ENCODE measurements at places on chromosomes 2 and 18.

- DNase-seq: no peak
These were observed 226.1 kb upstream of the APCDD1 start for GRCh38 chr18:10228326-10228725.

DNA sequence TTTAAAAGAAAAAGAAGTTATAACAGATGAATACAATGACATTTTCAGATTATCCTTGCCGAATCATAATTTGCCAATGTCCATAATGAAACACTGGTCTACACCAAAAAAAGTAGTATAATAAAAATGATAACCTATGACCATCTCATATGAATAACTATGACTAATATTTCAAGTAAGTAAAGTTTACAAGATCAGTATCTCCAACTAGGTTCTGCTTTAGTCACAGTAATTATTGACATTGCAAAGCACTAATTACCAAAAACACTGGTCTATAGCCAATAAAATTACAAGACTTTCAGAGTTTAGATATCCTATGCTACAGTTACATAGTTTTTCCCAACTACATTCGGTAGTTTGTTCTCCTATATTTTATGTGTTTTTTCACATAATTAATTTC lies 136.7 kb downstream of the MEMO1 start:
- DNase-seq: no peak

DNA sequence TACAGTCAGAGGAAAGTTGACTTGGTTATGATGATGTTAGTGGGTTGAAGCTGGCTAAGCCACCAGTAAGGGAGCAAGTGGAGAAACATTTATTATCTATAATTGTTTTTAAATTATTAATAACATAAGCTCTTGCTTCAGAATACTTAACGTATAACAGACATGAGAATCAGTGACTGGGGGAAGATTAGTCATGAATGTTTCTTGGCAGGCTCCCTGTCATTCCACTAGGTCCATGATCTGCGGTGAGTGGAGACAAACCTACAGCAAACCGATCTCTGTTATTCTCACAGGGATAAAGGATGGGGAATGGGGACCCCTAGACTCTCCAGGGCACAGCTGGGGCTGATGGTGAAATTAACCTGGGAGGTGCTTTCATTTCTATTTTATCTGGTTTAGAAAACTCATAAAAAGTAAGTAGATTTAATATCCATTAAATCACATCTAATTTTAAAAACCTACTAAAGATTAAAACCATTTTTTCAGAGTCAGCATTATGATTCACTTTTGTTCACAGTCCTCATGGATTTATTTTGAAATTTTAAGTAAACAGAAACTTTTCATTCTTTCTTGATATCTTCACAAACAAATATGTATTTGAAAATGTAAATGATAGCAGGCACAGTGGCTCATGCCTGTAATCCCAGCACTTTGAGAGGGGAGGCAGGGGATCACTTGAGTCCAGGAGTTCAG lies 420.3 kb downstream of the PTPRM start:
- peak; percentile 69 for DNase-seq

DNA sequence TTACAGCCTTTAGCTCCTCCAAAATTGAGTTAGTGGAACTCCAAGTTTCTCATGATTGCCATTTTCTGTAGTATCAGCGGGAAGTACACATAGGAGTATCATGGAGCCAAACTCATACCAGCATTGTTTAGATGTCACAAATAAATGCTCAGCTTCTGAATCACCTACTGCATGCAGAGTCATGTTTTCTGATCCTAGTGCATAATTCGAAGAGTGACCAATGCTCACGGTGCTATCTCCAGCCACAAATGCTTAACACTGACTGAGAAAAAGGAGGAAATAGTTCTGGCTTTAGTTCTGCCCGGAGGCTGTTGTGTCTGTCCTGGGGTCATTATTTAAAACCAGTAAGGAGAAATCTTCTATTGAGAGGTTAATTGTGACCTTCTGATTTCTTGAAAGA lies 45.4 kb upstream of the LRATD1 start:
- peak; percentile 59 for DNase-seq

DNA sequence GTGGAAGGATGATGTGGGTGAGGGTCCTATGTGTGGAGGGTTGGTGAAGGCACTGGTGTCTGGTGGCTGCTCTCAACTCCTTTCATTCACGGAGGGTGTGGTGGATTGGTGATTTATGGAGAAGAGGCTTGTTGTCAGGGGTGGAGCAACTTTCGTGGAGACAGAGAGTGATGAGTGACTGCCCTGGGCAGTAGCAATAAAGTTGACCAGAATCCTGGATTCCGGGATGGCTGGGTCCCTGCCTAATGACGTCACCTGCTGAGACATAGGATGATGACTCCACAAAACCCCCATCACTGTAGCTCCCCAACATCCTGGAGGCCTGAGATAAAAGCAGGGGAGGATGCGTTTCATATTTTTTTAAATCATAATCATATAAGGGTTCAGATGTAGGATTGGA lies 193.0 kb downstream of the ACKR3 start:
- DNase-seq: no peak

- DNase-seq: peak; percentile 17
These were observed 1347.2 kb upstream of the DDX18 start for GRCh38 chr2:116467243-116467642.

- peak; percentile 47 for DNase-seq
These were observed 1.6 kb downstream of the ABCA12 start for GRCh38 chr2:215136669-215137328.

GRCh38 chr2:16430846-16431245 lies 234.8 kb downstream of the CYRIA start:
- no peak for DNase-seq

- no peak for DNase-seq
These were observed 7.2 kb downstream of the RNF103 start for GRCh38 chr2:86616502-86616901.

DNA sequence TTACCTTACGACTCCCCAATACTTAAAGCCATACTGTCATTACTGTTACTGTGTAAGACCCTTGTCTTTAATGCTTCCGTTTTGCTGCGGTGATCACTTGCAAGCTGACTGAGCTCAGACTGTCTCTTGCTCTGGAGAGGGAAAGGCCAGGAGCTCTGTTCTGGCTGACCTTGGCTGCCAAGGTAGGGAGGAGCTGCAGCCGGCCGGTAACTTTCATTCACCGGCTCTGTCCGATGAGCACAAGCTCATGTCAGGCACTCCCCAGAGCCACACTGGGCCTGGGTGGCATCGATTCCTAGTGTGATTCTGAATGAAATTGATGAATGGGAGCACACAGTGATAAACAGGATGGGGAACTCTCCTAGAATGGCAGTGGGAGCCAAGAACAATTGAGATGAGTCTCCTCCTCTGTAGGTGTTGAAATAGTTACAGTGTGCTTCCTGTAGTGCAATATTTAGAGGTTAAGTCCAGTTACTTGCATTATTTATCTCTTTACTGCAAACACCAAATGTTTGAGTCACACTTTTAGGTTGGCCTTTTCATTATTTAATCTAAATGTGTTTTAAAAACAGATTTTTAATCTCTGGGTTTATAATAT lies 100.9 kb downstream of the ATP9B start:
- DNase-seq: no peak

GRCh38 chr2:129734343-129735034 lies 245.0 kb upstream of the RAB6C start:
- DNase-seq: no peak

DNA sequence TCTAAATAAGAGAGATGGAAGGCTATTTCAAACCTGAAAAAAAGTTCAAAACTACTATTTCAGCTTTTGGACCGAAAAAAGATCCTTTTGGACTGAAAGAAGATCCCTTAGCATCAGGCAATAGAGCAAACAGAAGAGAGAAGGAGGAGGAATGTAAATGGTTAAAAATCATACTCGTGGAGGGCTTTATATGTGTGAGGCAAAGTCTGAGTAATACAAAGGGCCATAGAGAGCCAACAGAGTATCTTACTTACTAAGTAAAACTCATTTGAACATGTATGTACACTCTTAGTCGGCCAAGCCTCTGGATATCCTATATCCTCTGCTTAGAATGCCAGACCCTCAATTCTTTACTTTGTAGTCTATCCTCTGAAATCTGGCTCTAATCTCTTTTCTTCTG lies 55.7 kb downstream of the ITSN2 start:
- DNase-seq: no peak

DNA sequence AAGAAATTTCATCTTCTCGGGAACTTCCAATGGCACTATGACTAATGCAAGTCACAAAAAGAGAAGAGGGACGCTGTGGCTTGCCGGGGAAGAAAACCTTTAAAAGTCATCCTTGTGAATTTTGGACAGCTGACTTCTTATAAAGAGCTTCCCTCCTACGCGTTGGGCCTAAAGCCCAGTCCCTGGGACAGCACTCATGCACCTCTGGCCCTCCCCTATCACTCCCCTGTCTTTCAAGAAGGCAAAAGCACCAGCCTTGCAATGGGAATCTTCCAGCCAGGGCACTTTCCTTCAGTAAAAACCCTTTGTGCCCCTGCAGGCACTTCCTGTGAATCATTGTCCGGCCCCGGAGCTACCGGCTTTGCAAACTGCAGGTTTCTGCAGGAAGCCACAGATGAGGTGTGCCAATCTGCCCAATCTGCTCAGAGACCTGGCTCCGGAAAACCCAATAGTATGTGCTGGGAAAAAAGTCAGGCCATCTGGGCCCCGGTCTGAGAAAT lies 7.1 kb downstream of the MREG start:
- peak; percentile 29 for DNase-seq

DNA sequence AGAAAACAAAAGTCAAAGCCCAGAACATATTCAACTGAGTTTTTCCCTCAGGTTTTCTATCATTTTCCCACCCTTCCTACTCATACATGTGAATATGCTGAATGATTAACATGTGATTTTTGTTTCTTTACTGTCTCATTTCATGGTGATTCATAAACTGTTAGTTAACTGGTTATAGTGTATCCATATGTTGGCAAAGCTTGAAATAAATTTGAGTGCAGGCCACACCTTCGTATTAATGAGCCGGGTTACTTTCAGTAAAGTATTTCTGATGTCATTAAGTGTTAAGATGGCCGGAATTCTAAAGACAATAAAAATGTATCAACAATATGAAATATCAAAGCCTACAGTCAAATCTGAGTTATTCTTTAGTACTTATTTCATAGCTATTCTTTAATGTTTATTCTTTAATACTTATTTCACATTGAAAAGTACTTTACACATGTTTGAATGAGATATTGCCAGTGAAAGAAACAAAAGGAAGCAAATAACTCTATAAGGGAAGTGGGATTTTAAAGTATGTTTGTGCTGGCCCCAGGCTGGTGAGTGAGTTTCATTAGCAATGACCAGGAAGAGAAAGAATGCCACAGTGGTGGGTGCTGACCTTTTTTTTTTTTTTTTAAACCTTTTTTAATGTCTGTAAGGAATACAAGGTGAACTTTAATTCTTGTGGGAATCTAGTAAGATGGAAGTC lies 178.6 kb downstream of the NEDD4L start:
- peak; percentile 58 for DNase-seq

- DNase-seq: peak; percentile 90
These were observed 207.2 kb downstream of the SLC8A1 start for GRCh38 chr2:40244675-40245074.

GRCh38 chr2:220785178-220785577 lies 786.9 kb downstream of the EPHA4 start:
- no peak for DNase-seq

DNA sequence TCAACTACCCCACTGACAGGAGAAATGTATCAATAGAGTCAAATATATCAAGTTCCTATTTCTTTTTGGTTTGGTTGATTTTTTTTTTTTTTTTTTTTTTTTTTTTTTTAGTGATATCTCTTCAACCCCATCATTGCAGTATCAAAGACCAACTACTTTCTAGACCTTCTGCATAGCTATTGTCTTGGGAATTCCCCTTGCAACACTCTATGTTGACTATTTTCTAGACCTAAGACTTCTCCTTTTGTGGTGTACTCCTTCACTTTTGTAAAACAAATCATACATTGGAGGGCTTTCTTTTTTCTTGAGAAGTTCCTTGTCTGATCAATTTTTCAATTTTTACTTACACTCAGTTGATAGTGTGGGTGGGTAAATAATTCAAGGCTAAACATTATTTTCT lies 46.5 kb upstream of the NR4A2 start:
- no peak for DNase-seq

DNA sequence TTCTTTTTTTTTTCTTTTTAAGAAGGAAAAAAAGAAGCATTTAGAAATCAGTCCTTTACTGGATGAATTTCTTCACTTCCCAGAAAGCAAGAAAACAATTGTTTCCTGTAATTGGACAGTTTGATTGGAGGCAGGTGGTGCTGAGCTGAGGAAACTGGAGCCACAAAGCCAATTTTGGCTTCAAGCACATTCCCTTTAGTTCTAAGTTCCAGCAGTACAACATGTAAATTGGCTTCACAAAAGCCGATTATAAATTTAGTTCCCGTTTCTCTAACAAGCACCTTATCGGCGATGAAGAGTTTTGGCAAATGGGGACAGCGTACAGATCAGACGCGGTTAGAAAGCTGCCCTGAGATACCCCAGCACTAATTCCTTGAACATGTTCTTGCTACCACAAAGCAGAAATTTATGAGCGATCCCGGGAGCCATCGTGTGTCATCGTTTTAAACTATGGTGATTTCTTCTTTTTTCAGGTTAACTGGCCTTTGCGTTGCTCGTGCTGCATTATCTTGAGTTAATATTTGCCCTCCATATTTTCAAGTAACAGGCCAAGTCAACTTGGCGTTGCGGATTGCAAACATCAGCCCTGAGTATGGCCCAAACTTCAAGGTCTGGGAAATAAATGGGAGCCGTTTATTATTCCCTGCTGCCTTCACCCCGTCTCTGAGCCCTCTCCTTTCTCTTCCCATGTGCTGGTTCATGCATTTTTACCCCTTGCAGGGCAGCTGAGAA lies 190.4 kb upstream of the ID2 start:
- no peak for DNase-seq

- no peak for DNase-seq
These were observed 10.7 kb downstream of the RMP24 start for GRCh38 chr18:35983147-35983546.

DNA sequence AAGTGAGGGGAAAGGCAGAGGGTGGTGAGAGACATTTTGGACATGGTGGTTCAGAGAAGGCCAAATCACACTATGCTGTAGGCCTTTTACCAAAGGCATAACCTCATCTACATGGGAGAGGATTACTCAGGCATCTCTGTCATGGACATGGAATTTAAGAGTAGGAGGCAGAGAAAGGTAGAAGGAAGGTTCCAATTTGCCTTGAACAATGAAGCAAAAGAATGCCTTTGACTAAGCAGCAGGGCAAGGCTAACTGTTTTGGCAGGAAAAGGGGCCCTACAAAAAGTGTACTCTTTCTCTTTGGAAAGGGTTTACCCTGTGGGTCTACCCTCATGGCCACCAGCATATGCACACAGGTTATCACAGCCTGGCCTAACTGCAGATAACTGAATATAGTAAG lies 45.6 kb upstream of the RNU4ATAC start:
- DNase-seq: peak; percentile 86

DNA sequence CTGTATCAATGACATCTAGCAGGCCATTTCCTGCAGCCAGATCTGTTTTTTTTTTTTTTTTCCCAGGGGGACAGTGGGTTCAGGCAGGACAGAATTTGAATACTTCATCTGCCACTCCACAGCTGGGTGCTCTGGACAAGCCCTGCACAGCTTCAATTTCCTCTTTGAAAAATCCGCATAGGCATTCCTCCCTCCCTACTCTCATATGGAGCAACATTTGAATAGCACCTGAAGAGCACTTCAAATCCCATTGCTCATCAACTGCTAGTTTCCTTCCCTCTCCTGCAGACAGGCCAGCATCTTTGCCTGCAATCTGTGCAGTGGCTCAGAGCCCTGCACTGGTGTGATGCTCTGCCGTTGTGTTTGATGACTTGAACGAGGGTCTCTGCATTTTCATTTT lies 326.3 kb downstream of the TSN start:
- DNase-seq: no peak

- no peak for DNase-seq
These were observed 47.5 kb downstream of the GAREM1 start for GRCh38 chr18:32422978-32423740.

GRCh38 chr18:48402953-48403352 lies 6.2 kb downstream of the ZBTB7C start:
- peak; percentile 57 for DNase-seq

GRCh38 chr2:118954297-118955060 lies 12.5 kb downstream of the MARCO start:
- DNase-seq: no peak

Measured in astrocyte of the hippocampus (primary cell).